ENCODE measurements at places on chromosomes 2 and 18.

- DNase-seq, result no peak
Measured at GRCh38 chr18:37499044-37499443, 66.6 kb downstream of the CELF4 start.

DNA sequence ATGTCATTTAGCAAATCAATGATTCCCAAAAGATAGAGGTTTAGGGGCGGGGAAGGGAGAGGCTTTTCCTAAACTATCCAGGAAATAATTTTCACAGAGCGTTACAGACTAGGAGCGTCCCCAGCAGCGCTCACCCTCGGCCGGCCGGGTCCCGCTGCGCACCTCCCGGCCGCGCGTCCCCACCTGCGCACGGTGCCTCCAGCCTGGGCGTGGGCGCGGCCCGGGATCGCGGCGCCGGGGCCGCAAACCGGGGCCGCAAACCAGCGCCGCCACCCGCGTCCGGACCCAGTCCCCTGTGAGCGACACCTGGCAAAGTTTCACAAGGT, 684 bp upstream of the ZCCHC2 start:
- DNase-seq, result no peak

GRCh38 chr2:106943468-106944200, 57.7 kb upstream of the ST6GAL2 start:
- peak; percentile 72 for DNase-seq

DNA sequence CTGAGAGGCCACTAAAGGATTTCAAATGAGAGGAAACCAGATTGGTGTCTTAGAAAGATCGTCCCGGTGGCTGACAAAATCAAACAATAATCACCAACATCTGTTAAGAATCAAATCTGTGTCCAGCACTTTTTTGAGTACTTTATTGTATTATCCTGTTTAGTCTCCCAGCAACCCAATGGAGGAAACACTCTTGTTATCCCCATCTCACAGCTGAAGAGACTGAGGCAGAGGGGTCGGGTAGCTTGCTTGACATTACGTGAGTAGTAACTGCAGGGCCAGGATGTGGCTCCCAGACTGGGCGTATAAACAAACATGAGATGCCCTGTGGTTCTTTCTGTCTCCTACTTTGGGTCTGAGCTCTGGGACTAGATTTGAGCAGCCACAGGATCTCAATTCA, 76.0 kb downstream of the KLHL29 start:
- no peak for DNase-seq

GRCh38 chr2:237686659-237687136, 59.3 kb downstream of the LRRFIP1 start:
- peak; percentile 26 for DNase-seq
